ENCODE measurements at places on chromosomes 3 and 15. TPM values are rescaled to one million over a fixed set of nuclear protein-coding genes. Genes with fewer than 3 reads are reported as not detected.

GRCh38 chr3:189652042-189652441, 20.9 kb downstream of the TP63 start:
- DNase-seq, result no peak

DNA sequence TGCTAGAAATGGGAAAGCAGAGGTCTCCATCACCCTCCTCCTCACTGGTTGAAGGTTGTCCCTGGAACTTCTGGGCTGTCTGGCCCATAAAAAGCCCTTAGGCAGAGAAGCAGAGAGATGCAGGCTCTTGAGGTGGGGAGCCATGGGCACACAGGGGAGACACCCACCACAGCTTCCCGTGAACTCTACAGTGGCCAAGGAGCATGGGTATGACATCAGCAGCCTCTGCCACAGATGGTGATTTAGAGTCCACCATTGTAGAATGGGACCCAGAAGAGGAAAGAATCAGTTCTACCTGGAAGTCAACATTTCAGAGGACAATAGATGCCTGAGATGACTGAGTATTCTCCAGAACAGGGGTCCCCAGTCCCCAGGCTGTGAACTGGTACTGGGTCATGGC, 105.6 kb upstream of the LRRN1 start:
- no peak for DNase-seq

GRCh38 chr15:68487087-68487843, 55.3 kb upstream of the ITGA11 start:
- no peak for DNase-seq

DNA sequence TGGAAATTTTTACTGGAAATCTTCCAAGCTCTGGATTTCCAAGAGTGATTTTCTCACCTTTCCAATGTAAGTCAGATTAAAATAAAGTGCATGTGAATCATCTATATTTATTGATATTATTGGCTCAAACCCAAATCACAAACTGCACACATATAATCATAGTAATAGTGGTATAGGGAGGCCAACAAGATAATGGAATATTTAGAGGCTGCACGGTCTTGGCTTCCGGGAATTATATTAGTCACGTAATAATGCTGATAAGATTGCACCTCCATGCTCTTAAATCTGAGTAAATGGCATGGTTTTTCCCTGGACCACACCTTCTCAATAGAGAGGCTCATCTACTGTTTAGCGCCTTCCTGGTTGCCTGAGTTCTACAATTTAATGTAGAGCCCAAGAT, 567.1 kb upstream of the NR2F2 start:
- no peak for DNase-seq

DNA sequence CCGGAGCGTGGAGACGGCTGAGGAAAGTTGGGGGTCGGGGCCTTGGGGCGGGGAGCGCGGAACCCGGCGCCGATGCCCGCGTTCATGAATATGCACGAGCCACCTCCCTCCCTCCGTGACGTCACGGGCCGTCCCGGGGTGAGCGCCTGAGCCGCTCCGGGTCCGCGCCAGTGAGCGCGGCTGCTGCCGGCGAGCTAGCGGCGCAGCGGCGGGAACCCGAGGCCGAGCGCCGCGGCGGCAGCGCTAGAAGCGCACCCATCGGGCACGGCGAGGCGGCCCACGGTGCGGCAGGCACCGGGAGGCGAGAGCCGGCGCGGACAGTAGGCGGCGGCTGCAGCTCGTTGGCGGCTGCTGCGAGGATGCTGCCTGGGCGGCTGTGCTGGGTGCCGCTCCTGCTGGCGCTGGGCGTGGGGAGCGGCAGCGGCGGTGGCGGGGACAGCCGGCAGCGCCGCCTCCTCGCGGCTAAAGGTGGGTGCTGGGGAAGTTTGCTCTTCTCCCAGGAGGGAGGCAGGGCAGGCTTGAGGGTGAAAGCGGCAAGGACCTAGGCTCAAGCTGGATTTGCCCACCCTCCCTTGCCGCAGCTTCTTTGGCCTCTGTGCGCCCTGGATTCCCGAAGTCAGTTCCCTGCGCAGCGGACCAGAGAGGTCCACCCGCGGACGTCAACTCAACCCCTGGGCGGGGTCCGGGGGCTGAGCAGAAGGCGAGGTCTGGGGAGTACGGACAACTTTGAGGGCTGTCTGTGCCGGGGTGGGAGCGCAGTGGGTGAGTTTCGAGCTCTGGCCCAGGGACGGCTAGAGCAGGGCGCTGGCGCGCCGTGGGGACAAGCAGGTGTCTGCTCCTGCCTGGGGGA, at the start of gene CLSTN2:
TSS of gene CLSTN2 (plus strand) at position 170 of the 850 bp plus-strand sequence.
- peak; percentile 71 for DNase-seq

DNA sequence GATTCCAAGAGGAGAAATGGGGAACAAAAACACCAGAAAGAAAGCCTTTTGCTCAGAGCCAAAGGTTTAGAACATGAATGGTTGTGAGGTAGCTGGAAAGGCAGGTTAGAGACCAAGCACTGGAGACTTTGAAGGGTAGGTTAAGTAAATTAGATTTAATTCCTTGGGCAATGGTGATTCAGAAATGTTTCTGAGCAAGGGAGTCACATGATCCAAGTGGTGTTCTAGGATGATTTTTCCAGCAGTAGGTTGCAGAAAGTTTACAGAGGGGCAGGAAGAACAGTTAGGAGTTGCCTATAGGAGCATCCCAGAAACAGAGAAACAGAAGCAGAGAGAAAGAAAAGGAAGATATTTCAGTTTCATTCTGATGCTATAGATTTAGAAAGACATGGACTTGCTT, 139.8 kb downstream of the WDR76 start:
- DNase-seq, result no peak

The ATR gene
- 16.6 TPM for total RNA-seq

The PLA2G4E gene
- total RNA-seq, result 0.72 TPM

The SEMA3B gene
- 29.4 TPM for total RNA-seq

The GPR15 gene
- total RNA-seq, result not detected

The TYRO3 gene
- total RNA-seq, result 5.5 TPM

The EXOG gene
- total RNA-seq, result 19.5 TPM

The CEMIP gene
- 2.4 TPM for total RNA-seq

The RASL12 gene
- 107 TPM for total RNA-seq

The ITIH3 gene
- 48.2 TPM for total RNA-seq

The NCK1 gene
- 89.6 TPM for total RNA-seq

Measured in umbilical cord (tissue), 2 donors.